LHCN-M2 (cell line): ENCODE measurements at places on chromosomes 12 and 14.

DNA sequence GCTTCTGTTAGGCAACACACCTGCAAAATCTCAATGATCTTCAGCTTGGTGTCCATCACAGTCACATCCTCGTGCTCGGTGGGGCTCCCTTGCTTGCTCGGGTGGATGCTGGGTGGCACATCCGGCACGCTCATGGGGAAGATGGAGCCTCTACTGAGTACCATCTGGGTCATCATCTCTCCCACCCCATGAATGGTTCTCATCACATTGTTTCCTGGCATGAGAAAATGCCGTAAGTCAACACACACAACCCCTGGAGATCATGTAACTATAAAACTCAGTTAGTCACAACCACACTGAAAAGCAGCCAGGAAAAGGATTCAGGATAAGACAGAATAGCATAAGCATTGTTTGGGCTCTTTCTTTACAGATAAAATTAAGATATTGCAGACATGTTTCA, 201.1 kb downstream of the ITPR2 start:
- DNase-seq: no peak

DNA sequence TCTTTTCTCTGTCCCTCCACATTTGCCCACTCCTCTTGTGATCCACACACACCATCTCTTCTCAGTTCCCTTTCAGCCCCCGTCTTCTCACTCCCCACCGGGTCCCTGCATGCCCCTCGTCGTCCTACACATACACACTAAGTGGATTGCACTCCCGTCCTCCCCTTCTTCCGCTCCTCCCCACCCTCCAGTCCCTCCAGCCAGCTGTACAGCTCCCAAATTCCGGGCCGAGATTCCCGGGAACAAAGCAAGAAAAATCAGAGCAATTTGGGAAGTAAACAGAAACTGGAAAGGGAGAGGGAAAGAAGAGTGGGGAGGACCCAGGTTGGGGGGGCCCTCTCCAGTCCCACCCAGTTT, 282 bp upstream of the IGFBP6 start:
- peak; percentile 36 for DNase-seq

- peak; percentile 75 for DNase-seq
Measured at GRCh38 chr12:70733385-70733784, 96.2 kb upstream of the PTPRB start.

- no peak for DNase-seq
Measured at GRCh38 chr14:104384776-104385071, 194.8 kb upstream of the C14orf180 start.

- DNase-seq: no peak
Measured at GRCh38 chr12:110159671-110160245, 35.6 kb downstream of the IFT81 start.

GRCh38 chr12:82326905-82327503, 31.2 kb downstream of the CCDC59 start:
- peak; percentile 14 for DNase-seq

- DNase-seq: no peak
Measured at GRCh38 chr12:67237231-67237630, 31.9 kb upstream of the CAND1 start.

- DNase-seq: no peak
Measured at GRCh38 chr12:110647631-110648040, 33.7 kb downstream of the TCTN1 start.

DNA sequence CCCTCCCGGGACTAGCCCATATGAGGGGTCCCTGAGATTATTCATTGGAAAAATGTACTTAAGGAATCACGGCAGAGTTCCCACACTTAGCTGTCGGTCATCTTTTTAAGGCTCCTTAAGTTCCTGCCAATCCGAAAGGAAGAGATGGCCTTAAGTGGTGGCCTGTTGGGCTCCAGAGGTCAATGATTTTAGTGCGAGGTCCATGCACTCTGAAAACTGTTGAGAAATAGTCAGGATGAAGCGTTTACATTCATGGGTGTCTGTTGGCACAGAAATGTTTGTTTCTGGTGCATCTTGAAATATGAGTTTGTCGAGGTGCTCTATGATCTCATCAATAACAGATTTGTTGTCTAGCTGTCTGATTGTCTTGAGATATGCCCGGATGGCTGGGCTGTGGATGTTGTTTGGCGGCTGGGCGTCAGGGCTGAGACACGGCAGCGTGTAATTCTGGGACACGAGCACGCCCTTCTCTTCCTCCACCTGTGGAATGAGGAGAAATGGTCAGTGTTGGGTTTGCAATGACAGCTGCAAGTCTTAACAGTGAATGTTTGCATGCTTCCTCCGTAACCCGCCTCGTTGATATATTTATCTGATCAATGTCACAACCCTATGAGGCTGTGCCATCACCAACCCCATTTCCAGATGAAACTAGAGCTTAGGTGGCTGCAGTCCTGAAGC, 1.6 kb downstream of the IL31 start:
- no peak for DNase-seq

GRCh38 chr14:63523735-63524426, 19.3 kb downstream of the PPP2R5E start:
- DNase-seq: no peak

DNA sequence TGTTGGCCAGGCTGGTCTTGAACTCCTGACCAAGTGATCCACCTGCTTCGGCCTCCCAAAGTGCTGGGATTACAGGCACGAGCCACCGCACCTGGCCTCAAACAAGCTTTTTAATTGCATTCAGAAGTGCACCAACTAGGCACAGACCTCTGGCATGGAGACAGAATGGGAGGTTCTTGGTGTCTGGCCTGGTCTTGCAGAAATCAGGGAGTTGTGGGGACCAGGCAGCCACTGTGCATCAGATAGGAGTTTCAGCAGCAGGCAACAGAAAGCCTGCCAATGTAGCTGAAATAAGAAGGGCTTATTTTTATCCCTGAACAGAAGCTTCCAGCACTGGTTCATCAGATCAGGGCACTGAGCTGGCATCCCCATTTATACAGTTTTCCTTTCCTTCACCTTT, 22.2 kb upstream of the TCL1B start:
- DNase-seq: no peak
